ENCODE measurements at places on chromosomes 1 and 21.

DNA sequence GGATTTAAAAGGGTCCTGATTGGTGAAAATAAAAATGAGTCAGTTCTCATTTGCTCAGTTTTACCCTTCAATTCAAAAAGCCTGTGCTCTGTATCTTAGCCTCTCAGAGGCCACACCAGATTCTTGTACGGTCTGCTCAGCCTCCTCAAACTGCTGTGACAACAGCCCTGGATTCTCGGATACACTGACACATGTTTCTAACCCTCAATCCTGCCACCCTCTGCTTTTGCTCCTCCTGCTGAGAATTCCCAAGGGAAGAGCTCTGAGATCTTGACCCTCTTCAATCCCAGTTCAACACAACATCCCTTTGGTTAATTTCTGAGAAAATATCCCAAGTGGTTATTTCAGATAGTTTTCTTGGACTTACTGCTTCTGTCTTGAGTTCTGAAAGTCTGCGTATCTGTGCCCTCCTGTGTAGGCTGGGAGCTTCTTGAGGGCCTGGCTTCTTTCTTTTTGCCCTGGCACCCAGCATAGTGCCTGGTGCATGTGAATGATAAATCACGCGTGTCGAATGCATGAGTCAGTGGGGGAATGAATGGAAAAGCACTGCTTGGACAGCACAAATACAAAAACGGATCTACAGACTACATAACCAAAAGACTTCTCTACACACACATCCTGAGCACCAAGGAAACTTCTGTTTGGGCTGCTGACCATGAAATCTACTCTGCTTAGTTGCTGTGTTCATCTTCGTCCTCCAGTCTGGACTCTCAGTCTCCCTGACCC lies 24.5 kb downstream of the IRF2BP2 start:
- no peak for DNase-seq

DNA sequence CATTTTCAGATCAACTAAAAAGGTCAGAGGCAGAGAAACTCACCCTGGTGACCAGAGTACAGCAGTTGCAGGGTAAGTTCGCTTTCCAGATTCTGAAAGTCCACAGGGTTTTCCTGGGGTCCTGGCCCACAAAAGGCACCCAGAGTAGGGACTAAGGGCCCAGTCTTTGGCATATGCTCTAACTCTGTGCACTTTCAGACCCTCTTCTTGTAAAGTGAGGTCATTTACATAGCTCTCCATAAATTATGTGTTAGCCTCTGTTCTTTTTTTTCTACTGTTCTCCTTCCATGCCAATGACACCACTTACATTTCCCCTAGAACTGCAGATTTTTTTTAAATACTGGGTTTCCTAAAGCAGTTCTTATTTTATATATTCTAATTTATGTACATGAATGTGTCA lies 6.3 kb downstream of the C1orf74 start:
- DNase-seq, result no peak

DNA sequence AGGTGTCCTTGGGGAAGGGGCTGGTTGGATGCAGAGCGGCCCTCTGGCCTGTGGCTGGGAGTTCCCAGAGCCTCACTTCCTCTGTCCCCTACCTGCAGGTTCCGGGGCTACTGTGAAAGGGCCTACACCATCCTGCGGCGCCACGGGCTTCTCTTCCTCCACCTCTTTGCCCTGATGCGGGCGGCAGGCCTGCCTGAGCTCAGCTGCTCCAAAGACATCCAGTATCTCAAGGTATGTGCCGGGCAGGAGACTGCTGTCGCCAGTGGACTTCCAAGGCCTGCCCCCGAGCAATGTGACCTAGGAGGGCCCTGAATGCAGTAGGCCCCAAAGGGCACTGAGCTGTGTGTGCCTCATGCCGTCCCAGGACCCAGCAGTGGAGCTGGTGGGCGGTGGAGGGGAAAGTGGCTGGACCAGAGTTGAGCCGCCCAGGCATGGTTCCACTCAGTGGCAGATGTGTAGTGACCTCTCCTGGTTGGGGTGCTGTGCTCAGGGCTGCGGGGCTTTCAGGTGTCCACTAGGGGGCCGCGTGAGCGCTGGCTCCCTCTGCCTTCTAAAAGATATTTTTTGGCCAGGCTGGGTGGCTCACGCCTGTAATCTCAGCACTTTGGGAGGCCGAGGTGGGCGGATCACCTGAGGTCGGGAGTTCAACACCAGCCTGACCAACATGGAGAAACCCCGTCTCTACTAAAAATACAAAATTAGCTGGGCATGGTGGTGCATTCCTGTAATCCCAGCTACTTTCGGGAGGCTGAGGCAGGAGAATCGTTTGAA lies 73.4 kb downstream of the PIK3CD start:
- no peak for DNase-seq

GRCh38 chr1:209855006-209855405 lies 27.2 kb downstream of the UTP25 start:
- no peak for DNase-seq

- DNase-seq, result no peak
Measured at GRCh38 chr21:44054710-44055109, 42.6 kb downstream of the TRAPPC10 start.

DNA sequence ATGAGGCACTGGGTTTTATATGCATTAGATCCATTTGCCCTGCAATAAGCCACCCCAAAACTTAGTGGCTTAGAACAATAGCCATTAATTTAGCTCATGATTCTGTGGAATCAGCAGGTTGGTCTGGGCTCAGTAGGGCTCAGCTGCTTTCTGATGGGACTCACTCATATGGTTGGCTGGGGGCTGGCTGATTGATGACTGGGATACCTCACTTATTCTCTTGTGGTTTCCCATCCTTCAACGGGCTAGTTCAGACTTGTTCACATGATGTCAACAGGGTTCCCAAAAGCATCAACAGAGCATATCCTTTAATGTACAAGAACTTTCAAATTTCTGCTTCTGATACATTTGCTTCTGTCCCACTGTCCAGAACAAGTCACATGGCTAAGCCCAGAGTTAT lies 43.2 kb downstream of the DNM3 start:
- DNase-seq, result no peak

- DNase-seq, result no peak
Measured at GRCh38 chr1:226882187-226882586, 11.8 kb downstream of the PSEN2 start.

DNA sequence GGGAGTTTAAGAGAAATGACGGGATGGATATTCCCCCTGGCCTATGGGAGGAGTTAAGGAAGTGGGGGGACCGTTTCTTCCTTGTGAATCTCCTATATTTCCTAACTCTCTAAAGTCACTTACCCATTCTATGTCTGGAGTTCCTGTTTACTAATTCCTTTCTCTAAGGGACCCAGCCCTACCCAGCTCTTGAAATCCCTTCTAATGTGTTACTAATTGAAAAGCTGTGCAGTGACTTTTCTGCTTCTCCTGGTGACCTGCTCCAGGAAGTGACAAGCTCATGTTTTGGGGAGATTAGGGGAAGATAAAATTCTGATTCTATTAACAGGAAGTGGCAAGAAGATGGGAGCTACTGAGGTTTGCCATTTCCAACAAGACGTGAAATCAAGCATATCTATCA lies 4.0 kb upstream of the SAMSN1 start:
- no peak for DNase-seq

- no peak for DNase-seq
Measured at GRCh38 chr1:16077406-16078245, 4.2 kb upstream of the FAM131C start.

GRCh38 chr1:157176591-157177121 lies 38.5 kb upstream of the ETV3 start:
- DNase-seq, result no peak

DNA sequence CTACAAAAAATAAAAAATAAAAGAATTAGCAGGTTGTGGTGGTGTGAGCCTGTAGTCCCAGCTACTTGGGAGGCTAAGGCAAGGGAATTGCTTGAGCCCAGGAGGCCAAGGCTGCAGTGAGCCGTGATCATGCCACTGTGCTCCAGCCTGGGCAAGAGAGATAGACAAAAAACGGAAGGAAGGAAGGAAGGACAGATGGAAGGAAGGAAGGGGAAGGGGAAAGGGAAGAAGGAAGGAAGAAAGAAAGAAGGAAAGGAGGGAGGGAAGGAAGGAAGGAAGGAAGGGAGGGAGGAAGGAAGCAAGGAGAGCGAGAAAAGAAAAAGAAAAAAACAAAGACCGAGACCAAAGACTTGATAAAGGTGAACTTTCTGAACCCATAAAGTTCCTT lies 25.3 kb upstream of the RAP1A start:
- DNase-seq, result no peak

GRCh38 chr1:239308701-239309333 lies 77.6 kb upstream of the CHRM3 start:
- no peak for DNase-seq

GRCh38 chr1:178362747-178363146 lies 134.0 kb downstream of the CLEC20A start:
- DNase-seq, result no peak

DNA sequence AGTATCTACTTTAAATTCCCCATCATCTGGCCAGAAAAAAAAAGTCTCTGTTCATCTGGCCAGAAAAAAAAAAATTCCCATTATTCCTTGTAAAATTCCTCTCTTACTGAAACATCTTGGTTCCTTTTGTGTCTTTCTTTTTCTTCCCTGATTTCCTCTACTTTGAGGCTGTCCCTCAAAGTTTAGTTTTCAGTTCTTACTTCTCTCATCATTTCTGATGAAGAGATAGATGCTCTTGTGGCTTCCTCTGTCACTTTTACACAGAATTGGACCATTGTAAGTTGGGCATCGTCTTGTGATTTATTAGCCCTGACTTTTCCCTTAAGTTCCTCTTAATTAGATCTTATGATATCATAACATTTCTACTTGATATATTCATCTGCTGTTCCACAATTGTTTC lies 6.5 kb downstream of the SOAT1 start:
- no peak for DNase-seq

GRCh38 chr1:12088607-12089006 lies 25.5 kb downstream of the TNFRSF8 start:
- no peak for DNase-seq

GRCh38 chr1:18527921-18528320 lies 47.2 kb downstream of the KLHDC7A start:
- DNase-seq, result no peak

GRCh38 chr1:44724955-44725698 lies 5.8 kb downstream of the RNU5D-1 start:
- no peak for DNase-seq

- no peak for DNase-seq
Measured at GRCh38 chr1:99648107-99648506, 2.2 kb downstream of the PALMD start.

DNA sequence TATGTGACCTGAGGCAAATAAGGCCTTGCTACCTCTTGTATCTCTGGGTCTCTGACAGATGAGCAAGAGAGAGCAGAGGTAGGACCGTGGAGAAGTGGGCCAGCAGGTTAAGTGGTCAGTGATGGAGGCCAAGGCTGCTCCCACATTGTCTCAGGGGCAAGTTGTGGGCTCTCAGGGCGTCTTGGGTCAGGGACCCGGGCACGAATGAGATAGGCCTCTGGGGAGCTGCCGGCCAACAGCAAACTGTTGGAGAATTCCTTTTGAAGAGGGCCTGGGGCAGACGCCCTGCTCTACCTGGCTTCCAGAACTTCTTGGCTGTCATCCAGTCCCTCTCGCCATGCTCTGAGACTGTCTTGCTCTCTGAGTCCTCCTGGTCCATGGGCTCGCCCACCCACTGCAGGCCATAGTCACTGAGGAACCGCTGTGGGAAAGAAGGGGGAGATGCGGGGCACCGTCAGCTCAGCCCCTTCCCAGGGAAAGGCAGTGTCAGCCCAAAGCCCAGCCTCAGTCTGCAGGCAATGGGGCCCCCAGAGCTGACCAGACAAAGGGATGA lies 12.4 kb downstream of the UBXN11 start:
- DNase-seq, result no peak

GRCh38 chr1:31815752-31816500 lies at the start of gene SPOCD1:
TSS of gene SPOCD1 (minus strand) at chr1:31816022. CDS start at chr1:31815333, 689 bp downstream.
- no peak for DNase-seq

GRCh38 chr1:11693024-11693590 lies 1.6 kb downstream of the DRAXIN start:
- no peak for DNase-seq

DNA sequence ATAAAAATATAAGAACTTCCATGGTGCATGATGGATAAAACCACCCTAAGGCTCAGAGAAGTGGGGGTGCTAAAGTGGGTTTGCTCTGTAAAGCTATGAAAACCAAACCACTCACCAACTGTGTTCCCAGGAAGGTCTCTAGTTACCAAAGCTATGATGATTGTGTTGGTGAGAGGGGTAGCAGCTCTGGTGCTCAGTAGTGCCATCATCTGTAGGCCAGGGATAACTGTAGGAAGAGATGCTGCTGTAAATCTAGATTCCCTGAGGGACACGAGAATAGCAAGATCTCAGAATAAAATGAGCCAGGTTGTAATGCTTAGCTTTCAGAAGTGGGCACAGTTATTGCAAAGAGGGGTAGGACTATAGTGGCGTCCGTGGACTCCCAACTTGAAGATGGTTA lies 124.5 kb downstream of the GREM2 start:
- DNase-seq, result no peak

DNA sequence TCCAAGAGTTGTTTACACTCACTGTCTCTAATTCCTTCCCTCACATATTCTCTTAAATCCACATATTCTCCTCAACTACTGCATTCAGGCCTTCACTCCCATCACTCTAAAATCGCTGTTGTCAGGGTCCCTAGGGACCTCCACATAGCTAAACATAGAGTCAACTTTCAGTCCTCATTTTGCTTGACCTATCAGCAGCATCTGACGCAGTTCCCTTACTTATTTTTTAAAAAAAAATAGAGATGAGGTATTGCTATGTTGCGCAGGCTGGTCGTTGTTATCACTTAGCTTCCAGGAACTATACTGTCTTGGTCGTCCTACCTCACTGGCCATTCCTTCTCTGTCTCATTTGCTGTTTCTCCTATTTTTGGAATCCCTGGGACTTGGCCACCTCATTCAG lies 11.7 kb upstream of the PLEKHO1 start:
- no peak for DNase-seq

DNA sequence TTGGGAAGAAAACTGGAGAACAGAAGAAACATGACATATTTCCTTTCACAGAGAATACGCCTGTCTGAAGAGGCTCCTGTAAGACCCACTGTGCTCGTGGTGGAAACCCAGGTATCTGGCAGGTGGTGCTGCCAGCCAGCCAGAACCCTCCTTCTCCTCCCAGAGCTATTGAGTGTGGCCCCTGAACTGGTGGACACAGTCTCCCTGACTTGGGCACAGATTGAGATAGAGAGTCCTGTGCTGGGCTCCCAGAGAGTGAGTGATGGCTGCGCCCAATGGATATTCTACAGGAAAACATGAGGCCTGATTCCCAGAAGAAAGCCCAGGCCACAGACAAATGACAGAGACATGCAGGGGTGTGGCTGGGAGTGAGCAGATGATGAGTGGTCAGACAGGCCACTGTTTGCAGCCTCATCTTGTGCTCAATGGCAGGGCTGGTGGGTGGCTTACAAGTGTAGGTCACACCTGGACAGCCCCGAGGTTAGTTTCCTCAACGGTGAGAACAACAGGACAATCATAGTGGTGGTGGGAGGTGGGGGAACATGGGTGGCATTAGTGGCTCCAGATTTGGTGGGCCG lies 127.9 kb downstream of the PTPRU start:
- no peak for DNase-seq

DNA sequence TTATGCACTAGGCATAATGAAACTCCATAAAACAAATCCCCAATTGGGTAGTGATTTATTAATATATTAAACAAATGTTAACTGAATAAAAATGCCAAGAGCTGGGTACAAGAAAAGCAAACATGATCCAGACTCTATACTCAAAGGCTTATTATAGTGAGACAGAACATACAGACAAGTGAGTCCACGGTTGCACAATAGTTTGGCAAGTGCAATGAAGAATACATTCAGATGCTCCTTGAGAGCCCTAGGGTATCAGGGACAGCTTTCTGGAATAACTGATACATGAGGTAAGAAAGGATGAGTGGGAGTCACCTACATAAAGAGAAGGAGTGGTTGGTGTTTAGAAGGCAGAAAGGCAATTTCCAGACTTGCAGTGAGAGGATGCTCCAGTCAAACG lies 85.1 kb downstream of the VAV3 start:
- no peak for DNase-seq

Data from NCI-H1930 (cell line).